ENCODE measurements at places on chromosomes 2 and 18.

DNA sequence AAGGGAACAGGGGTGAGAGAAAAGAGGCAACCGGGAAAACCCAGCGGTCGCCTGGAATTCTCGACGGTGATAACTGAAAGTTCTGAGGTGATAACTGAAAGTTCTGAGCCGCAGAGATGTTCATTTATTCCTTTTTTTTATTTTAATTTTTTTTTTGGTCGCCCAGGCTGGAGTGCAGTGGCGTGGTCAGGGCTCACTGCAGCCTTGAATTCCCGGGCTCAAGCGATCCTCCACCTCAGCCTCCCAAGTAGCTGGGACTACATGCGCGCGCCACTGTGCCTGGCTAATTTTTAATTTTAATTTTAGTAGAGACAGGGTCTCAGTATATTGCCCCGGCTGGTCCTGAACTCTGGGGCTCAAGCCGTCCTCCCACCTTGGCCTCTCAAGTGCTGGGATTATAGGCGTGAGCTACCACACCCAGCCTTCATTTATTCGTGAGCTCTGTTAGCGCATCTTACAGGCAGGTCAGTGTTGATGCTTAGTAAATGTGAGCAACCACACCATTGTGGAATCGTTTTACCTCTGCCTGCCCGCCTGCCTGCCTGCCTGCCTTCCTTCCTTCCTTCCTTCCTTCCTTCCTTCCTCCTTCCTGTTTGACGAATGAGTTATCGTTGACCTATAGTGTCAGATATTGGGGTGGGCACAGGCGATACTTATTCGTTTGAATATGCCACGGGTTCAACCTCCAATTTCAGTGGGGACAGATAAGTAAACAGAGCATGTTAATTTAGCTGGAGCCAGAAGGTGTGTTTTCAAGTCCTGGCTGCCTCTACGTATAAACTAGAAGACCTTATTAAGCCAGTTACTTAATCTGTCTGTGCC, 557 bp upstream of the E2F6 start:
- no peak for DNase-seq

DNA sequence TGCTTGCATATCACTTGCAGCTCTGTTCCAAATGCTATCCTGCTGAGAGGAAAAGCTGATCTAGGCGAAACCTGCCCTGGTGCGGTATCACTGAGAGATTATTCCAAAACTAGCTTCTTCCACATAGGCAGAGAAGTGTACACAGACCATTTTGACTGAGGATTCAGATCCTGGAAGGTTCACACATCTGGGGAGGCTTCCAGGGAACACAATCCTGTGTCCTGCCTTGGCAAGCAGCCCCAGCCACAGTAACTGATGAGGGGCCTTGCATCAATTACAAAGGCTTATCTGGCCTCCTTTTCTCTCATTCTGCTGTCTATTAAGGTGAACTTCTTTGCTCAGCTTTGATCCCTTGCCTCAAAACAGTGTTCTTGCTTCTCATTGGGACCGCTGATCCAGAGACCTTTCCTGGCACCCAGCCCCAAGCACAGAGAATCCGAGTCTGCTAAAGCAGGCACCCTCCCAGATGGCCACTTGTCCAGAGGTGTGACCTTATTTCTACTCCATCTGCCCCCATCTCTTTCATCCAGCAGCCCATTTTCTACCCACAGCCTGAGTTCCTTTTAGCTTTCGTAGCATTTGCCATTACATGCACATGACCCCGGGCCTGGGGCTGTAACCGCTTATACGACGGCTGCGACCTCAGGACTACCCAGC, 52.3 kb upstream of the ZFP36L2 start:
- no peak for DNase-seq

- DNase-seq, result no peak
Observed at GRCh38 chr2:191976436-191976835, 129.5 kb upstream of the CAVIN2 start.

- DNase-seq, result no peak
Observed at GRCh38 chr2:118678985-118679384, 168.5 kb downstream of the EN1 start.

DNA sequence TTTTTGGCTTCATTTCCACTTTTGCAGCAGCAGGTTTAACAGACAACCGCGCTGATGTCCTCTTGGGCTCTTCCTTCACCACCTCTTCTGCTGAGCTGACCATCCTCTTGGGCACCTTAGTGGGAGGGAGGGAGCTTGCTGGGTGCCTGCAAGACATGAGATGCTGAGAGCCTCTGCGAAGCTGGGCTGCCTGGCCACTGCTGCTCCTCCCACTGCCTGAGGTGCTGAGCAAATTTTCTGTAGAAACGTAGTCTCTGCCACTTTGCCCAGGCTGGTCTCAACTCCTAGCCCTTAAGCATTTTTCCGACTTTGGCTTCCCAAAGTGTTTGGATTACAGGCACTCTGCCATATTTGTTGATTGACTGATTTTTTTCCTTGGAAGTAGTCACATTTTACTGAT, 422.2 kb upstream of the MC4R start:
- DNase-seq, result no peak

DNA sequence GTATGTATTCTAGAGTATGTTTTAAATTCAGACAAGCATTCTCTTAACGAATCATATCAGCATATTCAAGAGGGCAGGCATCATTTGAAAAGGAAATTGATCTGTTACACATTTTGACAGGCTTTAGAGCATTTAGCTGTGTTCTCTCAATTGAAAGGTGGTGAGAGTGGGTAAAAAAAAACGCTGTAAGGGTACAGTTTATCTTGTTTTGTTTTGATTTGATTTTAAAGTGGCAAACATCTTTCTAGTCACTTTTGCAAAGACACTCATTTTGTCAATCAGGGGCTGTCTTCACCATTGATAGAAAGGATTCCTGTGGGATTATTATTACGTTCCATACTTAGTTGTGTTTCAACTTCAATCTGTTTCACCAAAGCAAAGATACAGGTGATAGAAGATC, 2.2 kb downstream of the CDH19 start:
- no peak for DNase-seq

DNA sequence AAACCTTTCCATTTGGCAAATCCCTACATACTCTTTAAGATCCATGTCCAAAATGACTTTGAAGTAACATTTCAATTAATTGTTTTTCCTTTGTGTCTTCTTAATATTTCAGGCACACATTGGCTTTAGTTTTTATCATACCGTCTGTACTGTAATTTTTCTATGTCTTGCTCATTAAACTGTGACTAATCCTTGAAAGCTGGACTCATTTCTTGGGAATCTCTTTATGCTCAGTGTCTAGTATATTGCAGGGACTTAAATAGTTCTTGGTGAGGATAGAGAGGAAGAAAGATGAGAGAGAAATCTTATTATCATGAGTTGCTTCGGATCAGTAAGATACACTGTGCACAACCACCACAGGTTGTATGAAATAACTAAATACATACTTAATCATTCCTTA, 448.3 kb upstream of the ST6GAL2 start:
- DNase-seq, result no peak

- DNase-seq, result no peak
Observed at GRCh38 chr2:138757384-138757783, 22.8 kb downstream of the NXPH2 start.

DNA sequence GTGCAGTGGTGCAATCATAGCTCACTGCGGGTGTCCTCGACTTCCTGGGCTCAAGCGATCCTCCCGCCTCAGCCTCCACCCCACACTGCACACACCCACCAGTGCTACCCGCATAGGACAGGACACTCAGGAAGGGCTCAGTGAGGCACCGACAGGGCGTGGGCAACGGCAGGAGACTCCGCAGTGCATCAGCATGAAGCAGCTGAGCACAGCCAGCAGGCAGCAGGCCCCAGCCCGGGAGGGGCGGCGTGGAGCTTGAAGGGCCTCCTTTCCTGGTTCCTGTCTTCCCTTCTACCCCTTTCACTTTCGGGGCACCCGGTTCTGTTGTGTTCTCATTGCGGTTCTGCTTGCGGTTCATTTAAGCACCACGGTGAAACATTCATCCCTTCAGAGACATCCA, 89.8 kb downstream of the ZNF516 start:
- DNase-seq, result no peak

- DNase-seq, result no peak
Observed at GRCh38 chr2:130823886-130824491, 12.7 kb upstream of the ARHGEF4 start.

DNA sequence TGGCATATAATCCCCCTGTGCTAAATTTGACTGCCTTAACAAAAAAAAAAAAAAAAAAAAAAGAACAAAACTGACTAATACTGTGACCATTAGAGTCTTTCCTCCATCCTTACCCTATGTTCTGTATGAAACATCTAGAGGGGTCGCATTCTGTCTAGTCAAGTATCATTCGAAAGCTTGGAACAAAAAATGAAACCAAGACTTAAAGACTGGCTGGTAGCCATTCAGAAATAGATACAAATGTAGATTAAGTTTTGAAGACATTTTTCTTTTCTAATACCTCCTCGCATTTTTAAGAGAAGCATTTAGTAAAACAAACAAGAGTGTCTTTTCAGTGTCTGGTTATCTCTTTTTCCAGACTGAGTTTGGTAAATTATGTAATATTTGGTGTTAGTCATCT, 66.7 kb downstream of the SPATS2L start:
- DNase-seq, result no peak

DNA sequence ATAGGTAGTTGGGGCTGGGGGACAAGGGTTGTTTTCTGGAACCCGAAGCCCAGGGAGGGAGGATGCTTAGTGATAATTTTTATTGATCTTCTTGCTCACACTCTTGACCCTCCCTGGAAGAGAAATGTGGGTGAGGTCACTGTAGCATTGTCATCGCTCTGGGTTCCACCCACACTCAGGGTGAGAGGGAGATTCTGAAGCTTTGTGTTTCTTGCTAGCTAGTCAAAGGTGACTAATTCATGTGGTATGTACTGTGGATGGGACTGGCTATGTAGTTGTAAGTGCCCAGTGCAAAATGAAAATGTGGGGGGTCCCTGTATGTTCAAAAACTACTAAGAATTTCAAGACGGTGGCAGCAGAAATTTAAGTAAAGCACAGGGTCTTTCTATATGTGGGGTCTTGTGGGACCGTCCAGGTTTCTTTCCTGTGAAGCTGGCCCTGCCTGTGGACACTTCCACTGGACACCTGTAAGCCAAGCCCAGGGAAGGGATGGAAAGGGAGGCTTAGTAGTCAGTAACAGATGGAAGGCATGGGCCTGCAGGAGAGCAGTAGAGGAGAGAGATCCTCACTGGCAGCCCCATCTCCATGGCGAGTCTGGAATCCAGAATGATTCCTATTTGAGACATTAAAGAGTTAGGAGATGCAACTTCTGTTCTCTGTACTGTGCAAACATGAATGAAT, 35.0 kb downstream of the TSN start:
- no peak for DNase-seq

DNA sequence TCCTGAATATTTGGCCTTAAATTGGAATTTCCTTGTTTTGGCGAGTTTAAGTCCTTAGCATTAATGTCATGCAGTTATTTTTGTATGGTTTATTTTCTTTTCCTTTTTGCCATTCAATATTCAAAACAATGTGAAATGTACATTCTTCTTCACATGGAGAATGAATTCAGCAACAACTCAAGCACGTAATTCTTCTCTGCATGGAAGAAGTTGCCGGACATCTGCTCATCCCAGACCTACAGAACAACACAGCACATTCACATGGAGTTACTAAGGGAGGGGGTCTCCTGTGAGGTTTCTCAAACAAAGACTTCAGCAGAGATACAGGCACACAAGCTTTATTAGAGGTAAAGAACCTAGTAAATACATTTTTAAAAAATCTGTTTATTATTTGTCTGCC, 236.8 kb downstream of the SATB2 start:
- no peak for DNase-seq

DNA sequence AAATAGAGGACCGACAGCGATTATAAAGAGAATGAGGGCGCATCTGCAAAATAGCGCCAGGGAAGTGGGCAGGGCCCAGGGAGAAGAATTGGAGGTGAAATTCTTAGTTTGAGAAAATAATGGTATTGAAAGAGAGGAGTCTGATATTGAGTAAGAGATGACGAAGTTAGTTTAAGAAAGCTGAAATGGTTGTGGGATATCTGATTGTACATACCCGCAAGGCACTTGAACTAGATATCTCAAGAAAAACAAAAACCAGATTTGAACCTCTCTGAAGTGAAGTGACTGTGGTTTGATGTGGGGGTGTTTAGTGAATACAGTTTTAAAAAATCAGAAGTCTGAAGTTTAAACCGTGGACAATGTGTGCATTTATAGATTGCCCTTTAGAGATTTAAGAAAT, 38.9 kb downstream of the ZNF532 start:
- DNase-seq, result no peak

DNA sequence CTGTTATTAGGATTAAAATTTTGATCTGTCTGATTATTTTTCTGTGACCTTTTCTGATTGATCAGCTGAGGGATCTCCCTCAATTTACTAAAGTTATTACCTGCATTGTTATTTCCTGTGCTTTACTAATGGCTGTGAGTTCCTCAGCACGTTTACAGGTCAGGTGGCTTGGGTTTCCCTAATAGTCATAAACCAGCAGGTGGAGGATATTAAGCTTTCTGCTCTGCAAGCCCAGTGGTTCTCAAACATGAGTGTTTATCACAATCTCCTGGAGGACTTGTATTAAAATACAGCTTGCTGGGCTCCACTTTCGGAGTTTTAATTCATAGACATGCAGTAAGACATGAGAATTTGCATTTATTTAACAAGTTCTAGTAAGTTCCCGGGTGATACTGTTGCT, 22.4 kb upstream of the UGP2 start:
- DNase-seq, result no peak

DNA sequence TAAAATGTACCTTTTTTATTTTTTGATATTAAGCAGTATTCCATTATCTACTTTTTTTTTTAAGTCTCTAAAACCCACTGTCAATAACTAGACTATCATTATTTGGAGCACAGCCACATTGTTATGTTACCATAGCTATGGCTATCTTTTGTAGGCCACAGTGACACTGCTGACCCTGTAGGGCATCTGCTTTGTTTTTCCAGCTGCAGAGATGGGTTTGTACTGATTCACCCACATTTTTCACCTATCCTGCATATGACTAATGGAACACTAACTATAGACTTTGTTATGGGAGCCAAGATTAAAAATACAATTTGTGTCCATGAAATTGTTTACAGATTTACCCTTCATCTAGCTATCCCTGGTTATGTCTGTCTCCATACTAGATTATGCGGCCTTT, 21.6 kb upstream of the OTX1 start:
- DNase-seq, result no peak

DNA sequence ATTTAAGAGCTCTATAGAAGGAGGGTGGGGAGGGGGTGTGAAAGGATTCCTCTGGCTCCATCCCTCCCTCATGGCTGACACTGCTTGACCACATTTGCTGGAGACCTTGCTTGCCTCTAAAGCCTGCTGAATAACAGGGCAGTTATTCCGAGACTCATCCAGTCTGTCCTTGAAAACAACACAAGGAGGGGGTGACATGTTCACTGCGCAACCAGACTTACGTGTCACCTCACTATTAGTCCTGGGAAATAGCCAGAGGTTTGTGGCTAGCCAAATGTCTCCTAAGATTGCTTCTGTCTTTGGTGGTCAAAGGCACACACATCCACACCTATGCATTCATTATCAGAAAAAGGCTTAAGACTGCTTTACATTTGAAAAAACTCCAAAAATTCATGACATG, 256.2 kb upstream of the SKOR2 start:
- no peak for DNase-seq

DNA sequence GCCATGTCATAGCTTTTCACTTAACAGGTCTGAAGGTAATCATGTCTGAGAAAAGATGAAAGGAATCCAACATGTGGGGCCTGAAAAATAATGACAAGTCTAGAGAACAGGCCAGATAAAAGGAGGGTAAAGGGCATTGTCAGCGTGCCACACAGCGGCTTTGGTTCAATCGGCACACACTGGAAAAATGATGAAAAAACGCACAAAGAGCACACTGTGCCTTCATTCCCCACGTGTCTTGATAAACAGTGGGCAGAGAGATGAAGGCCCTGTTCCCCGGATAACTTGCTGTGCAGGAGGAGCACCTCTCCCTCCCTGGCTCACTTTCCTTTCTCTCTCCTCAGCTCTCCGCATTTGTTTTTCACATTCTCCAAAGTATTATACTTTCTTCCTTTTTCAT, 766.3 kb downstream of the TDRD15 start:
- no peak for DNase-seq

All from stimulated activated CD4-positive, alpha-beta T cell treated with anti-CD3 and anti-CD28 coated beads, Interleukin-4, amount 100 ng/mL, for 4 hours (primary cell).